ENCODE measurements at places on chromosomes 13 and 19.

GRCh38 chr13:36347531-36348210 is 1.5 kb upstream of the SPART start:
- no peak for DNase-seq

- peak; percentile 38 for DNase-seq
Observed at GRCh38 chr19:51821921-51822320, 27.0 kb downstream of the FPR3 start.

- no peak for DNase-seq
Observed at GRCh38 chr13:113013303-113013702, 44.3 kb downstream of the MCF2L start.

- peak; percentile 18 for DNase-seq
Observed at GRCh38 chr13:95921485-95921884, 131.7 kb downstream of the UGGT2 start.

DNA sequence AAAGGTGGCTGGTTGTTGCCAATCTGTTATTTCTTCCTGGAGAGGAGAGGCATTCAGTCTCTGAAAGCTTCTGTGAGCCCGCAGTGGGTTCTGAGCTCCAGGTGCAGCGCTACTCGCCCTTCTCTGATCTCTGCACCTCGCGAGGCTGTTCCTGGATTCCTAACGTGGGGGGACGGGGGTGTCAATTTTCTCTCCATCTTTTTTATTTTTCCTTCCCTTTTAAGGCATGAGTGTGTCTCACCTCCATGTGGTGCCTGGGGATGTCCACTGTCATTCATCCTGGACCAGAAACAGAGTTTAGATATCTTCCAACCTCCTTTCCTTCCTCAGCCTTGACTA is 626 bp downstream of the ZNF233 start:
- DNase-seq, result no peak

DNA sequence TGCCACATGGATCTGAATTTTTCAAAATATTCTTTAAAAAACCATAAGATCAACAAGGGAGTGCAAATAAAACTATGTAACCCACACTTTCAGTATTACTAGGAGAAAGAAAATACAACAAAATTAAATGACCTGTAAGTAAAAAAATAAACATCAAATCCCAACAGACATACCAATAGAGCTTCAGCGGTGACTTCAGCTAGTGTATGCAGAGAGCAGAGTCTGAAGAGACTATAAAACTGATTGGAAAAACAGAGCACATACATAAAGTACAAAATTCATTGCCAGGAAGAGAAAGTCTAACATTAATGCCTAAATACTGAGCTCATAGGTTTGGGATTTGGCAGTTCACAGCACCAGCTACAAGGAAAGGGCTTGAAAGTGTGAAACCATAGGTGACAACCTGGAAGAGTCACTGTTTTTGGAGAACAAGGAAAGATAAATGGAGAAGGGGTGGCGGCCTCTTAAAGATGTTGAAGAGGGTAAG is 291.1 kb downstream of the LMO7 start:
- no peak for DNase-seq

DNA sequence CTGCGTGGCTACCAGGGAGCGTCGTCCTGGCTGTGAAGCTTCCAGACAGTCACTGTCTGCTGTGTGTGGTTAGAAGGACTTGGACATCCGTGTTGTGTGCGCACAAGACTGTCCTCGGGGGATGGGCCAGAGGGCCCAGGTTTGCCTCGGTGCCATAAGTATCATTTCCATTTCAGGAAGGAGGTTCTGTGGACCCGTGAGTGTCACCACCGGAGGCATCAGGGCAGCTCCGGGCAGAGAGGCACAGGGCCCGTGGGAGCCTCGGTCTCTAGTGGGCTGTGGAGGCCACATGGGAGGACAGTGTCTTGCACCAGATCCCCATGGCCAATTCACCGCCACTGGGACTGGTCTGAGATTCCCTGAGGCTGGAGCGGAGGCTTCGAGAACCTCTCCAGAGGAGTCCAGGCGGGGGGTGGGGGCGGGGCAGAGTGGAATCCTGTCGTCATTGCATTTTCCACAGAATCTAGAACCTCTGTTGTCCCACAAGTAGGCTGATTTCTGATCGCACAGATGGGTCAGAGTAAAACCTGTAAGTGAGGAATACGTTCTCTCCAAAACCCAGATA is 6.0 kb downstream of the ZNF57 start:
- no peak for DNase-seq

GRCh38 chr19:40150170-40150569 is 41.1 kb upstream of the MAP3K10 start:
- DNase-seq, result no peak

DNA sequence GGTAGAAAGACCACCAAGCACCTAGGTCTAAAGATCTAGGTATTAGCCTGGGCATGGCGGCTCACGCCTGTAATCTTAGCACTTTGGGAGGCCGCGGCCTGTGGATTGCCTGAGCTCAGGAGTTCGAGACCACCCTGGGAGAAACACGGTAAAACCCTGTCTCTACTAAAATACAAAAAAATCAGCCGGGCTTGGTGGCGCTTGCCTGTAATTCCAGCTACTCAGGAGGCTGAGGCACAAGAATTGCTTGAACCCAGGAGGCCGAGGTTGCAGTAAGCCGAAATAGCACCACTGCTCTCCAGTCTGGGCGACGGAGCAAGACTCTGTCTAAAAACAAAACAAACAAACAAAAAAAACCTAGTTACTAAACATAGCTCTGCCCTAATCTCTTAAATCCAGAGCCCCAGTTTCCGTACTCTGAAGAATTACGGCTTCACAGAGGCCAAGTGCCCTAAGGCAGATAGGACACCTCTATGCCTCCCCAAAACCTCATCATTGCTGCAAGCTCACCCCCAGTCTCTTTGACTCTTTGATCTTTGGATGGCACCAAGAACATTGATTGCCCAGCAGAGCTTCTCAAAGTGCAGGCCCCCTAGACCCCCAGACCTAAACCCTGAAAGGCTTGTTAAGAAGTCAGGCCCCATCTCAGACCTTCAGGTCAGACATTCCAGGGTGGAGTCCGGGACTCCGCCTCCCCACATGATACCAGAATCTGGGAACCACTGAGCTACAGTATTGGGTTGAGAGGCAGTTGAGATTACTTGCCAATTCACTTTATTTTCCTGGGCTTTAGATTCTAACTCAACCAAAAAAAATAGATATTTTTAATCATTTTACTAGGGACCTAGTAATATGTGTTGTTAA is 2.8 kb downstream of the COL4A2 start:
- no peak for DNase-seq

- peak; percentile 41 for DNase-seq
Observed at GRCh38 chr19:3285647-3286176, 61.3 kb downstream of the CELF5 start.

- no peak for DNase-seq
Observed at GRCh38 chr13:23347601-23348000, 85.9 kb downstream of the SACS start.

Measured in astrocyte of the hippocampus (primary cell).